ENCODE measurements at places on chromosomes 6 and 20.

GRCh38 chr20:39298121-39298520, 336.0 kb downstream of the DHX35 start:
- no peak for DNase-seq

DNA sequence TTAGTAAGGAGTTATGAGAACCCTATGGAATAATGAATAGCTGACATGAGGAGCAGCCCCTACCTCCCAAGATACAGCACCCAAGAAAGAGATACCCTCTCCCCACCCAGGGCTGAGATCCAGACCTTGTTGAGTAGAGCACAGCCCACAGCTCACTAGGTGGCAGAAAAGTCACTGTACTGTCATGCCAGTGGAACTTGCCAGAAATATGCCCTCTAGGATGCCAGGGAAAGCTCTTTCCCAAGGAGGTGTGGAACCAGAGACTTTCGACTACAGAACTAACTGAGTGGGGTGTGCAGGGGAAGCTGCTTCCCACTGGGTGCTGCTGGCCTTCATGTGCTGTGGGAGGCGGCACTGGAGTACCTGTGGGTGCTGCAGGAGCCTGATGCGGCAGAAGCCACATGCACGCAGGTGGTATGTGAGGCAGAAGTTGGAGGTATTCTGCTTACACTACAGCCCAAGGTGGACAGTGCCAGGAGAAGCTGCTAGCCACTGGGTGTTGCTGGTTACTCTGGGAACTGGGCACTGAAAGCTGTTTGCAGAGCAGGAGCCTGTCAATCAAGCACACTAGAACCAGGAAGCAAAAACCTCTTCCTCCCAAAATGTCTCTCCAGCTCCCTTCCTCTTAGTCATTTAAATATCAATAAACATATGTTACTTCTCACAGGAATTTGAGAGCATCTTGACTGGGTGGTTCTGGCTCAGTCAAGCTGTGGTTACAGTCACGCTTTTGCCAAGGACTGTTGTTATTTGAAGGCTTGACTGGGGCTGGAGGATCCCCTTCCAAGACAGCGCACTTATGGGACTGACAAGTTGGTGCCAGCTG, 17.8 kb downstream of the ARMC12 start:
- no peak for DNase-seq

GRCh38 chr20:61840779-61841455, 224.8 kb downstream of the TAF4 start:
- DNase-seq: no peak

DNA sequence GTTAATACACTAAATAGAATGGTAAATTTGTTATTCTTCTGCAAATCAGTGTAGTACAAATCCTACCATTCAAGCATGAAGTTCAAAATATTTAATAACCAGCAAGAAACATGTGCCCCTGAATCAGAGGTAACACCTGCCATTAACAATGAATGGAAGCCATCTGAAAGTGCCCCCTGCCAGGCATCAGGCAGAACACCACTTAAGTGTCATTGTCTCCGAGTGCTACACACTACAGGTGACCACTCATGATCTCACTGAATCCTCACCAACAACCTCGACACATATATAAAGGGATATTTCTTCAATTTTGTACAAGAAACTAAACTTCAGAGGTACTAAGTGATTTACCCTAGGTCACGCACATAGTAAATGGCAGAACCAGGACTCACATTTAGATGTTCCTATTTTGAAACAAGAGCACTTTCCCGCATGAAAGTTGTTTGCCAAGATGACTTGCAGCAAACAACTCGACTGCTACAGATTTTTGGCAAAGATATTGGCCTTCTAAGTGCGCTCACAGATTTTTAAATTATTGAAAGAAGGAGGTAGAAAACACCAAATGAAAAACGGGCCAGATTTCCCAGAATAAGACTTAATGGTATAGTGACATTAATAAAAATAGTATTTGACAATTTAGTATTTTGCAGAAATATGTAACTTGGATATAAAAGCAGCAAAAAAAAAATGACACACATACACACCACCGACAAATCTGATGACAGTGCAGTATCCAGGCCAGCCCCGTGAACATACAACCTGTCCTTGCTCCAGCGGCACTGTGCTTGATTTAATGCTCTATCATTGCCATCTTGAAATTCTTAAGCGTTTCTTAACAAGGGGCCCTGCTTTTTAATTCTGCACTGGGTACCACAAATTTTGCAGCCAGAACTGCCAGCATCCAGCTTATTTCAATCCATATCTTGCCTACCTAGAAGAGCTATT, 274.5 kb downstream of the ALDH8A1 start:
- no peak for DNase-seq

- no peak for DNase-seq
These were observed 13.6 kb downstream of the TMEM181 start for GRCh38 chr6:158573542-158573931.

DNA sequence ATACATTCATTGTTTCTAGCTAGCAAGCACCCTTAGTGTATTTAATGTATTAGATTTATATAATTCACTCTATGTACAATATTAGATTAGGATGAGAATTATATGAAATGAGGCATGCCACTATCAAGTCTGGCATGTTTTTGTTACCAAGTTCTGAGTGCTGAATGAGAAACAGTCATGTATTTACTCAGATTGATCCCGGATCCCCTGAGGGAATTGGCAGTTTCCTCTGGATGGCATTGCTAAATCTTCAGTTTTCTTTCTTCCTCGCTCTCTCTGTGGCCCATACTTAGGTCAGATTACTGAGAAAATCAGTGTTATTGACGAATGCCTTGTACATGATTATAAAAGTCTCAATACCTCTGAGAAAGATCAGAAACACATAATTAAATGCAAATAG, 66.6 kb downstream of the CDKAL1 start:
- DNase-seq: no peak

DNA sequence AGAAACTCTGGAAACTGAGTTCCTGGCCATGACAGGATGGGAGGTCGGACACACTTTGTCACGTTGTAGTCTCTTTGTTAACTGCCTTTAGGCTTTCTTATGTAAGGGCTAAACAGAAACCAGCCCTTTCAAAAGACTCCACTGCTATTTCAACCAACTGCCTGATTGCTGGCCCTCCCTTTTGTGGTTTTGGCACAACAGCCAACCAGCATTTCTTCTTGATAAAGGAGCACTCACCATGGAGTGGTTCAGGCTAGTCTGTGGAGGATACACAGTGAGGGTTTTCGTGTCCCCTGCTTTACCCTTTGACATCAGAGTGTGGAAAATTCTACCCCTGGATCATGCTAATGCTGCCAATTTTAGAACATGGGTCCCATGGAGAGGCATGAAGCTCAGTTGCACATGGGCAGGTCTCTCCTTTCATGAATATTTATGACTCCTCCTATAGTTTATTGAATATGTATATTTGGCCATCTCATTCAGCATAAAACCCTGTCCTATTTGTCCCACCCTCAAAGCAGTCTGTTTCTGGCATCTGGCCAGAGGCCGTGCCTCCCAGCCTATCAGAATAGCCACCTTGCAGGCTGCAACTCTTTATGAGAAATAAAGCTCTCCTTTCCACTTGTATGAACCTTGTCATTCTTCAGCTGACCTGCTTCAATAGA, 148.3 kb downstream of the HS3ST5 start:
- no peak for DNase-seq

GRCh38 chr6:153673750-153674149, 365.3 kb upstream of the OPRM1 start:
- no peak for DNase-seq

DNA sequence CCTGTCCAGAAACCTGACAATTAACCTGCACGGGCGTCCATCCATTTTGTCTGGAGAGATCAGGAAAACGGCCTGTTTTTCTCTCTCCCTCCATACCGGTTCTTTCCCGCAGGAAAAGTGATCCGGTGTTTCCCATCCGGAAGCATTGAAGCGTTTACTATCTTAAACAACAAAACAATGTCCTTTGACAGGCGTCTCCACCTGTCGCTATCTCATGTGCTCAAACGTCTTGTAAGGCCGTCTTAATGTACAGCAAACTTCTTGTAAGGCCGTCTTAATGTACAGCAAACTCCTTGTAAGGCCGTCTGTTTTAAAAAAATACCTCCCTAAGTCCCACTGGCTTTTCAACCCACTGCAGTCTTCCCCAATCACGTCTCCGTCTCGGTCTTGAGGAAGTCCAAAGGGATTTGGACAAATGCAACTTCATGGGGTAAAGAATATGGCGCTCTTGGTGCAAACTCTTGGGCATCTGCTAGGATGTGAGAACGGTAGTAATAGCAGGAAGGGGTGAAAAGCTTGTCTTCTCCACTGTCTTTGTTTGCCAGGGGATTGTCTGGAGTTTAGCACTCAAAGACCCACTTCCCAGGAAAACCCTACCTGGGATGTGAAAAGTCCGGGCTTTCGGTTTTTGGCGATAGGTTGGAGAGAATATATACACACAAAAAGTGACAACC, 29.9 kb upstream of the TRIM27 start:
- no peak for DNase-seq

DNA sequence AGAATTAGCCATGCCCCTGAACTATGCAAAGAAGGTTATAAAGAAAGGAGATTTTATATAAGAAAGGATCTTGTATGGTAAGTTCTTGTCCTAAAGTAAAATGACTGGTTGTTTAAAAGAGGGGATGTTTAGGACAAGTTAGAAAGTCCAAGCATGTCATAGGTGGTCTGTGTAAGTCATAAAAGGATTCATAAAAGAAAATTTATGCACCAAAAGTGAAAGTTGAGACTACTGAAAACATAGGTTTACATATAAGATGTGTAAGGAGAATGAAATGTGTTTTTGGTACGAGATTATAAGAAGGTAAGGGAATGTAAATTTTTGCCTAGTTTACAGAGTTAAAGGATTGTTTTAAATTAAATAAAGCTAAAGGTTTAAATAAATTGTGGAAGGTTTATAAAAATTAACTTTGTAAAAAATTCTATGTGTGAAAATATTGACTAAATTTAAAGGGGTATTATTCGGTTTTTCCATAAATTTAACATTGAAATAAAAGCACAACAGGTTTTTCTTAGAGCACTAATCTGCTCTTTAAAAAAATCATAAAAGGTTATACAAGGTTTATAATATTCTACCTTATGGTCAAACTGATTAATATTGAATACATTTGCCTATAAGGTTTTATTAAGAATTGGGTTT, 93.6 kb upstream of the UST start:
- DNase-seq: no peak

GRCh38 chr6:41021832-41022231, 17.2 kb downstream of the UNC5CL start:
- DNase-seq: no peak

DNA sequence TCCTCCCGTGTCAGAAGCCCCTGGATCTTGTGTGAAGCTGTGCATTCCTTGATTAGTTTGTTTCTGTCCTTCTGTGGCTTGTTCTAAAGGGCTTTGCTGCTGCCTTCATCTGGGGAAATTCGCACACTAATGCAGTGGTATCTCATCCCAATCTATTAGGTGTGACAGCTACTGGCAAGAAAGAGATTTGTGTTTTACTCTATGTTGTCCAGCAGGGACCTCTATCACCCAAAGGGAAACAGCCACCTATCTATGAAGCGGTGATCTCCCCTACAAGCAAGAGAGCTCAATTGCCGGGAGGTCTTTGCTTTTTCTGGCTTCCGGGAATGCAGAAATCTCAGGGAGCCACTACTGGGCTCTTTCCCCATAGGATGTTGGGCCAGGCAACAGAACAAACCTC, 151.8 kb downstream of the NRN1 start:
- no peak for DNase-seq

DNA sequence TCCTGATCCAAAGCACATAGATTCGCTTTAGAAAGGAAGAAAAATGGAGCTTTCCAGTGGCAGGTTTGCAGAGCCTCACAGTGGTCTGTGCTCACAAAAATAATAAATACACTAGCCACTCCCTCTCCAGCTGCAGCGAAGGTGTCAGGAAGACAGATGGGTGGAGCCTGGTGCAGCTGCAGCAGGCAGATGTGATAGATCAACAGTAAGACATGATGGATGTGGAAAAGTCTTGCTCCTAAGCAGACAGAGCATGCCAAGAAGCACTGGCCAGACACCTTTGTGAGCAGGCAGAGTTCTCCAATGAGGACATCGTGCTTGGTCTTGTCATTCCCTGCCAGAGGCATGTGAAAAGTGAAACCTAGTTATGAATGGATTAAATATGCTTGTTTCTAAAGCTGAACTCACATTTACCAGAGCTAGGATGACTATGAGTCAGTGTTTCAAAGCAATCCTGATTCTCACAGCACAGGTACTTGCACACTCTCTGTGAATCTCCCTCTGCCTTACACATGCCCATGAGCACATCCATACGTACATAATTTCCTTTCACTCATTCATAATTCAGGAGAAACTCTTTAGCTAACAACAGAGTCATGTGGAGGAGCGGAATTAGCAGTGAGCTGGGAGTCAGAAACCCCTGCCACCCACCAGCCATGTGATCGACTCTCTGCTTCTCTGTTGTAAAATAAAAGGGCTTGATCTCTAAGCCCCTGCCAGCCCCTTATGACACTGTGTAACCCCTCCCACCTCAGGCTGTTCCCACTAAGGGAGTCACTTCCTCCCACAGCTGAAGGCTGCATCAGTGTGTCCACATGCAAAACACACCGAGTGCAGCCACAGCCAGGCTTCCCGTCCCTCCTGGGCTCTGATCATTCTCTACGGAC, 111.2 kb downstream of the SCML4 start:
- DNase-seq: no peak

- DNase-seq: no peak
These were observed 48.9 kb downstream of the DUSP22 start for GRCh38 chr6:340991-341827.

GRCh38 chr20:32623667-32624157, 38.6 kb upstream of the NOL4L start:
- no peak for DNase-seq

DNA sequence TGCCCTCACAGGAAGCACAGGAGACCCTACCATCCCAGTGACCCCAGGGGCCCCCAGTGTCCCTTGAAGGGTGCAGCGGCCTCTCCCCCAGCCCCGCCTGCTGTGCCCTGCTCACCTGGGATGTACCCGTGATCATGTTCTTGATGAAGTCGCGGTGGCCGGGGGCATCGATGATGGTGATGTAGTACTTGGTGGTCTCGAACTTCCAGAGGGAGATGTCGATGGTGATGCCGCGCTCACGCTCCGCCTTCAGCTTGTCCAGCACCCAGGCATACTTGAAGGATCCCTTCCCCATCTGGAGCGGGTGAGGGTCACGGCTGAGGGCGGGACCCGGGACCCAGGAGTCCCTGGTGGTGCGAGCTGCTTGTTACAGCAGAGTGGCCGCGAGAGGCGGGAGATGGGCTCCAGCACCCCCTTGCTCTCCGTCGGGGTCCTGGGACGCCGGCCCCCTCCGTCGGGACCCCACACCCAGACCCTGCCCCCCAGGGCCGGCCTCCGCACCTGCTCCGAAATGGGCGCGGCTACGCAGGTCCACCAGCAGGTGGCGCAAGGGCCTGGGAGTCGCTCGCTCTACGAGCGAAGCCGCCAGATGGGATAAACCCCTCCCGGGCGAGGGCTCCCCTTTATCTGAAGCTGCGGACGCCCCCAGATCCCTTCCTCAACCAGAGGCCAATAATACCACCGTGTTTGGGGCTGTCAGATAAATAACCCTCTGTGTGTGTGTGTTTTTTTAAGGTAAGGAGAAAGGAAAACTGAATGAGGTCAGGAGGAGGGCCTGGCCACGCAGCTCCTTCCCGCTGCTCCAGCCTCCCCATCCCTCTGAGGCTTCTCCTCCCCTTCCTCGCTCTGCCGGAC, 2.9 kb downstream of the EEF1A2 start:
- peak; percentile 50 for DNase-seq

GRCh38 chr20:32752458-32753250, 9.4 kb upstream of the COMMD7 start:
- no peak for DNase-seq

- DNase-seq: no peak
These were observed 23.9 kb downstream of the ERMARD start for GRCh38 chr6:169775321-169775720.

GRCh38 chr20:10362674-10363073, 71.3 kb downstream of the MKKS start:
- DNase-seq: no peak

GRCh38 chr20:36228770-36229169, 7.5 kb upstream of the AAR2 start:
- no peak for DNase-seq
